ENCODE measurements at places on chromosomes 11 and 22.

DNA sequence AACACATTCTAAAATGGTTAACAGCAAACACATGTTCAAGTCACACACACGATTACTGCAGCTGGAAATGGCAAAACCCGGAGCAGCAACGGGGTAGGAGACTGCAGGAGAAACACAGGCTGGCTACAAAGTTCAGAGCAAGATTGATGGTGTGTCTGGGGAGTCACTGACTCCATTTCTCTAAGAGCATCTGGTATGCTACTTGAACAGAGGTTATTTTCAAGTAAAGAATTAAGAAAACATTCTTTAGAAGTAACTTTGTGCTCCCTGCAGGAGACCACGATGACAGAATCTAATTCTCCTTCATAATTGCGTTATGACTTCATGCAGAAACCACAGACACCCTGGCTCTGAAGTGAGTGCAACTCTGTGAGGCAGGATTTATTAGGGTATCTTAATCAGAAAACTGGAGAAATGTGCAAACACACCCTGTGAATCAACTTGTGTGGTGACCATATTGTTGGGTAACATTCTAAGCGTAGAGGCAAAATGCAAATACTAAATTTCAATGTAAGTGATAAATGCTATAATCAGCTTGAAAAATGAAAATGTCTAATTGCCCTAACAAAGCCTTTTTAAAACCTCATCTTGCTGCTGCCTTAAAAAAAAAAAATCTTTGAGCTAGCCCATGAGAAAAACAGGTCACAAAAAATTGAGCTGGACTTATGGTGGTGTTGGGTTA lies 303.0 kb downstream of the CADM1 start:
- DNase-seq, result peak; percentile 80

DNA sequence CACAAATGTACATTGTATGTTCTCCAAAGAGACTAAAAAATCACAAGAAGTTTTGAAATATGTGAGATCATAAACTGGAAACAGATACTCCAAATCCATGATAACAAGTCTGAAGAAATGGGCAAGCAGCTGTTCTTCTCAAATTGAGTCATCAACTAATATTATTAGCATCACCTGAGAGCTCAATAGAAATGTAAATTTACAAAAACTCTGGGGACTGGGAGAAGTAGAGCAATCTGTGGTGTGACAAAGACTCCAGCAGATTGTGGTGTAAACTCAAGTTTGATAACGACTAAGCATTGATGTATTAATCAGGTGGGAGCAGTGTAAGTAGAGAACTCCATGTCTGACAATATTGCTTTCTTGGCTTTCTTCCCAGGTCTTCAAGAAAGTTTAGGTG lies 53.2 kb downstream of the GLYATL1 start:
- no peak for DNase-seq

- DNase-seq, result no peak
Measured at GRCh38 chr22:31398231-31398630, 1.2 kb upstream of the DRG1 start.

GRCh38 chr22:23898006-23898974 lies 4.1 kb downstream of the MIF start:
- DNase-seq, result no peak

GRCh38 chr11:60348116-60348515 lies 21.1 kb downstream of the MS4A6E start:
- DNase-seq, result no peak

GRCh38 chr22:45911601-45912271 lies 65.2 kb downstream of the WNT7B start:
- no peak for DNase-seq

DNA sequence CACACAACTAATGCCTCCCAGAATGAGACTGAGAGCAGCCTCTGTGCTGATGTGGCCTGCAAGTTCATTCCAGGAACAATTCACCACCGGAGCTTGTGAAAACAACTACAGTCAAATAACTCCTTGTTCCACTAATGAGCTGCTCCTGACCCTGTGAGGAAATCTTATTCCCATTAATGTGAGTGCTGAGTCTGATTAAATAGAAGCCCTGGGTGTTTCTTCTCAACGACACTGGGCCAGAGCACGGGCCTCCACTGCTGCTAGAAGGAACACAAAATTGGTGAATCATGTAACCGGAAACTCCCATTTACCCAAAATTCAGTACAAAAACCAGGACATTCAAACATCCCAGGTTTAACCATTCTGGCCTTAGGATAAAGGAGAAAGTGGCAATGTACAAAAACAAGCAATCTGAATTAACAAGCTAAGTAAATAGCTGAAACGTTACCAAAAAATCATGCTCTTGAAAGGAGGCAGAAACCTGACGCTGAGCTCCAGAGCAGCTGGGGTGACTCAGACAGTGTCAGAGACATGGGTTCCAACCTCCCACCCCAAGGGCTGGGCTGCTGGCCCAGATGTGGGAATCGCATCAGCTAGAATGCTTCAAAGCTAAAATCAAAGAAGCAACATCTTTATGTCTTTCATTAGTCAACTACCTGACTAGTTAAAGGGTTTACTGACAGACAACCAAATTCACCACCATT lies 26.7 kb downstream of the SERGEF start:
- DNase-seq, result no peak

DNA sequence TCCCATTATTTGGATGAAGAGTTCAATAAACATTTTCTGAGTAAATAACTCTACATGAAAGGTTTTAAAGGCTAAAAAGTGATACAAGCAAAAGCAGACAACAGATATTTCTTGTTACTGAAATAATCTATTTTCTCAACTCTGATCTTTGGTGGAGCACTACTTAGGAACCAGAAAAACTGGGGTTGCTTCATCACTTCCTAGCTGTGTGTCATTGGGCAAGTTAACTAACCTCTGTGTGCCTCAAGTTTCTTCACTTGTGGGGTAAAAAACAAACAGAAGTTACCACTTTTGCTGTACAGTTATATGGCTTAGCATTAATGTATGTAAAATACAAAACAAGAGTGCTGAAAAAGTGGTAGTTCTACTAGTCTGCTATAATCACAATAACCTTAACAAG lies 5.6 kb downstream of the MAPK1 start:
- no peak for DNase-seq

DNA sequence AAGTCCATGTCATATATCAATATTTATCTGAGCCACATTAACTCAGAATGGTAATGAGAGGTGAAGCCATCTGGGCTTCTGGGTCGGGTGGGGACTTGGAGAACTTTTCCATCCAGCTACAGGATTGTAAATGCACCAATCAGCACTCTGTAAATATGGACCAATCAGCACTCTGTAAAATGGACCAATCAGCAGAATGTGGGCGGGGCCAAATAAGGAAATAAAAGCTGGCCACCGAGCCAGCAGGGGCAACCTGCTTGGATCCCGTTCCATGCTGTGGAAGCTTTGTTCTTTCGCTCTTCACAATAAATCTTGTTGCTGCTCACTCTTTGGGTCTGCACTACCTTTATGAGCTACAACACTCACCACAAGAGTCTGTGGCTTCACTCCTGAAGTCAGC lies 253.4 kb downstream of the JRKL start:
- DNase-seq, result no peak

DNA sequence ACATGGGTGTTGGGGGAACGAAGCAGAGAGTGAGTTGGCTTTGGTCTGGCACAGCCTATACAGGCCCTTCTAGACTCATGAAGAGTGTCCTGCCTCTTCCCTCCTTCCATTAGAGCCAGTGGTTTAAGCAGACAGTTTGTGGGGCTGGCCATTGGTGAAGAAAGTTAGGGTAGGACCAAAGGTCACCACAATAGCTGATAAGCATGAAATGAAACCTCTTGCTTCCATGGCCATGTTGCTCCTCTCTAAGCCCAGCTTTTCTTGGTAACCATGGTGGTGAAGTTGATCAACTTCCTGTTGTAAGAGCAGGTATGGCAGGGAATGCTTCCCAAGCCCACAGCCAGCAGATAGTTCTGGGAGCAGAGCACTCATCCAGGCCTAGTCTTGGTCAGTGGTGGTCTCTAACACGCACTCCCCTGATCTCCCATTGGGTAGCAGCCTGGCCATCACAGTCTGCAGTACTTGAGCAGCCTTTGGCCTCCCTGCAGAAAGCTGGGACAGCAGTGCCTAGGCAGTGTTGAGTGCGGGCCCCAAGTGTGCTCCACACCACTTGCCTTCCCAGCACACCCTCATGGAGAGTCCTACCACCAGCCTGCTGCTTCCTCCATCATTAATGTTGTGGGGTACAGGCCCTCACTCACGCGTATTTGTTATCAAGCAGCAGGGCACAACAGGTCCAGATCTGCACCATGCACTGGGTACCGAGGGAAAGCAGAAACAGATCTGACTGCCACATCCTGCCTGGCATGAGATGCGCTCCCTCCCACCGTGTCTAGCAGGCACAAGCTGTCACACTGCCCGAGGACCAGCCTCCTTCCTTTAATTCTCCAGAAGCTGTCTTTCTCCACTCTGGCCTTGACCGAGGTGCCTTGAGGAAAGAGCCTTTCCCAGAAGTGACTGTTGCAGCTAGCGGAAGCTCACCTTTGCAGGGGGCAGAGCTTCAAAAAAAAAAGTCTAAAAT lies 65.8 kb upstream of the SUSD2 start:
- no peak for DNase-seq

- no peak for DNase-seq
Measured at GRCh38 chr11:27291954-27292636, 70.9 kb downstream of the CCDC34 start.

DNA sequence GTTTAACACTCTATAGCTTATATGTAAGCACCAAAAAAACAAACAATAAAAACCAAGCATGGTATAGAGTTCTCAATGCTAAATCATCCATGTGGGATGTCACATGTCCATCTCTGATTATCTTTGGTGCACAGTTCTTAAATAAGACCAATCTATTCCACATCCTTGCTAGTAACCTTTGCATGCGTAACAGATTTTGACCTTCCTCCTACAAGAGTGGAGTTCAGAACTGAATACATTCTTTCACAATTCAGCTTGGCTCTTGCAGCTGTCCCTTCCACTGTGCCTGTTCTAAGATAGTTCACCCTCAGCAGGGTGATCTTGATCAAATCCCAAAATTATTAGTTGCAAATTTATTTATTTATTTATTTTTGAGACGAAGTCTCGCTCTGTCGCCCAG lies 21.1 kb downstream of the PRR14L start:
- no peak for DNase-seq

- no peak for DNase-seq
Measured at GRCh38 chr22:48783821-48784266, 1043.8 kb downstream of the BRD1 start.

- peak; percentile 60 for DNase-seq
Measured at GRCh38 chr22:46352691-46353386, 17.3 kb downstream of the TRMU start.

DNA sequence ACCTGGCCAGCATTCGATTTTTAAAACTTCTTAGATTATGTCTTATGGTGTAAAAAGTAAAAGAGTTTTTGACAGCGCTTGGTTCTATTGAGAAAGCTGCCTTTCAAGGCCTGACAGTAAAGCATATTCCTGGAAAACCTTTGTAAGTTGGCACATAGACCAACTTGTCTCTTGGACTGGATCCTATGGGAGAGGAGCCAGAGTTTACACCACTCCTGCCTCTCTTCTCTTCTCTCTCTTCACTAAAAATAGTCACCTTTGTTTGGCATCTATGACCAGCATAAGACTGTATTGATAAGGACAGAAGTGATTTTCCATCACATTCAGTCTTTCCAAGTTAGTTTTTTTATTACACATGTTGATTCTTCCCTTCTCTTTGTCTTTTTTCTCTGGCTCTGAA lies 33.7 kb downstream of the CSRP3 start:
- no peak for DNase-seq

- peak; percentile 4 for DNase-seq
Measured at GRCh38 chr11:76768088-76768908, 14.9 kb upstream of the TSKU start.

DNA sequence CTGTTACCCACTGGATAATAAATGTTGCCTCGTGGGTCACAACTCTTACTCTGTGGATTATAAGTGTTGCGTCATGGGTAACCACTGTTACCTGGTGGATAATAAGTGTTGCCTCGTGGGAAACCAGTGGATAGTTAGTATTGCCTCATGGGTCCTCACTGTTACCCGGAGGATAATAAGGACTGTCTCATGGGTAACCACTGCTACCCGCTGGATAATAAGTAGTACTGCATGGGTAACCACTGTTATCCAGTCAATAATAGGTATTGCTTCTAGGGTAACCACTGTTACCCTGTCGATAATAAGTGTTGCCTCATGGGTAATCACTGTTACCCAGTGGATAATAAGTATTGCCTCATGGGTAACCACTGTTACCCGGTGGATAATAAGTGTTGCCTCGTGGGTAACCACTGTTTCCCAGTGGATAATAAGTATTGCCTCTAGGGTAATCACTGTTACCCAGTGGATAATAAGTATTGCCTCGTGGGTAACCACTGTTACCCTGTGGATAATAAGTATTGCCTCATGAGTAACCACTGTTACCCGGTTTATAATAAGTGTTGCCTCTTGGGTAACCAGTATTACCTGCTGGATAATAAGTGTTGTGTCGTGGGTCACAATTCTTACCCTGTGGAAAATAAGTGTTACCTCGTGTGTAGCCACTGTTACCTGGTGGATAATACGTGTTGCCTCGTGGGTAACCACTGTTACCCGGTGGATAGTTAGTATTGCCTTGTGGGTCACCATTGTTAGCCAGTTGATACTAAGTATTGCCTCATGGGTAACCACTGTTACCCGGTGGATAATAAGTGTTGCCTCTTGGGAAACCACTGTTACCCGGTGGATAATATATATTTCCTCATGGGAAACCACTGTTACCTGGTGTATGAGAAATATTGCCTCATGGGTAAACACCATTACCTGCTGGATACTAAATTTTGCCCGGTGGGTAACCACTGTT lies 15.7 kb upstream of the NXPE4 start:
- no peak for DNase-seq

DNA sequence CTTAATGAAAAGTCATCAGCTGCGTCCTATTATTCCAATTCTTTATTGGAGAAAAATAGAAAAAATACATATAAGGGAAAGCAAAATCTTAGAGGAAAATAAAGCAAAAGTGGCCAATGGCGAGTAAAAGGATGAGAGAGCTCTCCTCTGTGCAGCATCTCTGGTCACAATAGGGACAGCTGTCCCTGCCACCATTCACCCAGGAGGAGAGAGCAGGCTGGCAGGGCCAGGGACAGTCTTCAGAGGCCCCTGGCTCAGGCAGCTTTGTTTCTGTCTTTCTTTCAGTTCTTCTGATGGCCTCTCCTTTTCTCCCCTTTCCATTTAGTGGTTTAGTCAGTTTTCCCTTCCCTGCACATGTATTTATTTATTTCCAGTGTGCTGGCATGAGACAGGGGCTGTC lies 941.3 kb downstream of the NTM start:
- no peak for DNase-seq

GRCh38 chr11:77411717-77412441 lies 62.0 kb downstream of the PAK1 start:
- peak; percentile 60 for DNase-seq

DNA sequence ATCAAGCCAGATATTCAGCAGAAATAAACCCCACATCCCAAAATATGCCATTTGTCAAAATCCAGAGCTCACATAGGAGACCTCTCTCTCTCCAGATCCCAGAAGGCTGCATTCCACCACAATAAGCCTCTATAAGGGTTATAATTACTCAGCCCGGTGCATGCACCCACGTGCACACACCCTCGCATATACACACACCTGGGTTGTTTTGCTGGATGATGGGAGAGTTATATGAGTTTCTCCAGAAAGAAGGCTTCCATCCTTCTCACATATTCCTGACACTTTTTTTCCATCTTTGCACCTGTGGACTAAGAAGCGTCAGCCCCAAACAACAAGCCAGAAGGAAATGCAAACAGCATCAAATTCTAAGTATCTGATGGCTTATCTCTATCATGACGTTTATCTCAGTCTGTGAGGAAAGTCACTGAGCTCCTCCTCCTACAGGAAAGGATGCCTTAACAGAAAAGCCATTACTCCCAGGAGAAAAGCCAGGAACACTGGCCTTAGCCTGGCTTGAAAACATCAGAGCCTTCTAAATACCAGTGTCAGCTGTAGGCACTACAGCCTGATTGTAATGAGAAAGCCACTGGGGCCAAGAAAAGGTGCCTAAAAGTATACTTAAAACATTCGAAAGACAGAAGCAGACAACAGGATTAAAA lies 253.2 kb downstream of the LARGE1 start:
- DNase-seq, result no peak
